ENCODE measurements at places on chromosomes 2 and 18.

- DNase-seq, result no peak
Observed at GRCh38 chr2:46177461-46178089, 119.6 kb upstream of the EPAS1 start.

- no peak for DNase-seq
Observed at GRCh38 chr2:166197446-166197845, 69.6 kb upstream of the SCN1A start.

DNA sequence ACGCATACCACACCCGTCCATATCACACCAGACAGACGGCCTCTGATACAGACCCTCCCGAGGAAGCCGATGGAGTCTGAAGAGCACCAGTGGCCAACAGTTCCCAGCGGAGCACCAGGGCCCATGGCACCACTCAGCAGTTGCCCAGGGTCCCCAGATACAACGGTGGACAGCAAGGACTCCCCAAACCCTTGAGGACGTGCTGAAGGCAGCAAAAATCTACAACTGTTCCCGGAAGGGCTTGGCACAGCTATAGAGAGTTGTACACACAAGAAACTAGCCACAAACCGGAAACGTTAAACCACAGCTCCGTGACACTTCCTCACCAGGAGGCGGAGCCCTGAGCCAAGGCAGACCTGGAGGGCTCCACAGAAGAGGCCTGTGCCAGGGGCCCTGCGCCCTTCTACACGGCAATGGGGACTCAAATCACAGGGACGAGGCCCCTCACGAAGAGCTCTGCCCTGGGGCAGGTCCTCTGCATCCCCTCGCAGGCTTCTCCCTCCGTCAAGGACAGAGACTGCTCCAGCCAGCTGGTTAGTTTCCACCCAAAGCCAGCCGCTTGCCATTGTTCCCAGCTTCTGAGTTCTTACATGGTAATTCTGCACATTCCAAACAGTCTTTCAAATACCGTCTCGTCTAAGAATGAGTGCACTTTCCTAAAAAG lies 133.4 kb downstream of the HDAC4 start:
- DNase-seq, result peak; percentile 82

GRCh38 chr2:228067309-228067708 lies 114.2 kb downstream of the SPHKAP start:
- DNase-seq, result no peak

DNA sequence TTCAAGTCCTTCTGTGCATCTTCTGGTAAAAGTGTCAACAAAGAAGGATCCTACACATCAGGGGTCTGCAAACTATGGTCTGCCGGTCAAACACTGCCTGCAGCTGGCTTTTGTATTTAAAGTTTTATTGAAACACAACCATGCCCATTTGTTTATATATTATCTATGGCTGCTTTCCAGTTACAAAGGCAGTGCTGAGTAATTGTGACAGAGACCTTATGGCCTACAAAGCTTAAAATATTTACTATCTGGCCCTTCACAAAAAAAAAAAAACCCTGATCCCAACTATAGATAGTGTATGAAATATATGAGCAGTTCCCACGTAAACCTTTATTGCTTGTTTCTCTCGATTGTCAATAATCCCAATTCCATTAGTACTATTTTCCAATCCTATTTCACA lies 101.4 kb downstream of the RBMS1 start:
- no peak for DNase-seq

- DNase-seq, result no peak
Observed at GRCh38 chr2:181111059-181111458, 130.7 kb downstream of the UBE2E3 start.

DNA sequence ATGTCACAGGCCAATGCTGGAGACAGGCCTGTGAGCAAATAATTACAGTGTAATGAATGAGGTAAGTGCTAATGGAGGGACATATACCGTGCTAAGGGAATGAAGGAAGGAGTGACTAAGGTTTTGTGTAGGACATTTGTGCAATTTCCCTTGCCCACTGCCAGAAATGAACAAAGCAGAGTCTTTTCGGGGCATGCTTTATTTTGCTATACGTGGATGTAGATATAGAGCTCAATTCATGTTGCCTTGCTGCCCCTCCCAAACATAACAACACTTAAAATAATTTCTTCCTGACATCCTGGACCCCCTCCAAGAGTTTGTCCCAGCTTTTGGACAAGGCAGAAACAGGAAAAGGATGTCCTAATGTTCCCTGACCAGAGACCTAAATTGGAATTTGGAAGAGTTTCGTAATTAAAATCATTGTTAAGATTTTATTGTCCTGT lies 23.7 kb upstream of the CD28 start:
- no peak for DNase-seq

GRCh38 chr2:35973737-35974132 lies 381.8 kb upstream of the CRIM1 start:
- no peak for DNase-seq

Measured in activated CD8-positive, alpha-beta memory T cell treated with anti-CD3 and anti-CD28 coated beads for 1 hour (primary cell).